ENCODE measurements at places on chromosomes 6 and 20. TPM values are rescaled to one million over a fixed set of nuclear protein-coding genes. Genes with fewer than 3 reads are reported as not detected.

DNA sequence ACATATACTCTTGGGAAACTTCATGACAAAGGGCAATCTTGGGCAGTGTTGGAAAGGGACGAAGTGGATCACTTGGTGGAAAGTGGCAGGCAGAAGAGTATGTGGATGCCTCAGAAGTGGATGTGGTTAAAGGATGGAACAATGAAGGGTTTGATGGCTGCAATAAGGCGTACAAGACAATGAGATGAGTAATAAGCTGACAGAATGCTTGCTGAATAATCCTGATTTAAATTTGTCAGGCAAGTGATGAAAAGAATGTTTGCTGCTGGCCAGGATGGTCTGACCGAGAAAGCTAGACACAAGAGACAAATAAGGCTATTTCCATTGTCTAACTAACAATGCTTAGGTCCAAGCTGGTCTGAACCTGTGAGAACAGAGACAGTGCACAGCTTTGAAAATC is 61.6 kb upstream of the CEP85L start:
- DNase-seq = peak; percentile 55

DNA sequence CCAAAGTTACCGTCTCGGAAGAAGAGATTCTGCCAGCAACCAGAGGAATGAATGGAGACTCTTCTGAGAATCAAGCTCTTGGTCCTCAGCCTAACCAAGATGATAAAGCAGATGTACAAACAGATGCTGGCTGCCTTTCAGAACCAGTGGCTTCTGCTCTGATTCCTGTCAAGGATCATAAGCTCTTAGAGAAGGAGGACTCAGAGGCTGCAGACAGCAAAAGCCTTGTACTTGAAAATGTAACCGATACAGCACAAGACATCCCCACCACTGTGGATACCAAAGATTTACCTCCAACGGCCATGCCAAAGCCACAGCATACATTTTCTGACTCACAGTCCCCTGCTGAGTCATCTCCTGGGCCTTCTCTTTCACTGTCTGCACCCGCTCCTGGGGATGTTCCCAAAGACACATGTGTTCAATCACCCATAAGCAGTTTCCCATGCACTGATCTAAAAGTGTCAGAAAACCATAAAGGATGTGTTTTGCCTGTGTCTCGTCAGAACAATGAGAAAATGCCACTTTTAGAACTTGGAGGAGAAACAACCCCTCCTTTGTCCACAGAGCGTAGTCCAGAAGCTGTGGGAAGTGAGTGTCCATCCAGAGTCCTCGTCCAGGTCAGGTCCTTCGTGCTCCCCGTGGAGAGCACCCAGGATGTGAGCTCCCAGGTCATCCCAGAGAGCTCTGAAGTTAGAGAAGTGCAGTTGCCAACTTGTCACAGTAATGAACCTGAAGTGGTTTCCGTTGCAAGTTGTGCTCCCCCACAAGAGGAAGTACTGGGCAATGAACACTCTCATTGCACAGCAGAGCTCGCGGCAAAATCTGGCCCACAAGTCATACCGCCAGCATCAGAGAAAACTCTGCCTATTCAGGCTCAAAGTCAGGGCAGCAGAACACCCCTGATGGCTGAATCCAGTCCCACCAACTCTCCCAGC is 109.6 kb downstream of the RTN4IP1 start:
- peak; percentile 88 for DNase-seq

DNA sequence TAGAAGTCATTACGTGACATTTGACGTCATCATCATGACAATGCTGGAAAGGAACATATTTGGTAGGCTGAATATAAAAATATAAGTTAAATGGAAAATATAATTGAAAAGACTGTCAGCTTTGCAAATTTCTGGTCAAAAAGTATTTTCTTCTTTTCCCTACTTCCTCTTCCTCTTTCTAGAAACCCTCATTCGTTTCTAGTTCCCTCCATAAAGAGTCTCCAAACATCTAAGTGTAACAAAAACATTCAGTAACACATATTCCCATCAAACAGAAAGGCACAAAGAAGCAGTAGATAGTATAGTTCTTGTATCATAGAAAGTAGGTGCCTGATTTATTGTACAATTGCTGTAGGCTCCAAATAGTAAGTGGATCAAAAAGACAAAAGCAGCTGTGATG is 150.8 kb upstream of the FAM83B start:
- no peak for DNase-seq

- no peak for DNase-seq
Measured at GRCh38 chr20:37298190-37298939, 8.9 kb downstream of the MANBAL start.

- no peak for DNase-seq
Measured at GRCh38 chr6:121639021-121639420, 203.6 kb downstream of the GJA1 start.

- no peak for DNase-seq
Measured at GRCh38 chr6:139313784-139314545, 22.2 kb upstream of the TXLNB start.

GRCh38 chr6:149896491-149896890 is 1.4 kb downstream of the RAET1E start:
- no peak for DNase-seq

- DNase-seq = no peak
Measured at GRCh38 chr6:148608199-148608951, 138.5 kb upstream of the UST start.

DNA sequence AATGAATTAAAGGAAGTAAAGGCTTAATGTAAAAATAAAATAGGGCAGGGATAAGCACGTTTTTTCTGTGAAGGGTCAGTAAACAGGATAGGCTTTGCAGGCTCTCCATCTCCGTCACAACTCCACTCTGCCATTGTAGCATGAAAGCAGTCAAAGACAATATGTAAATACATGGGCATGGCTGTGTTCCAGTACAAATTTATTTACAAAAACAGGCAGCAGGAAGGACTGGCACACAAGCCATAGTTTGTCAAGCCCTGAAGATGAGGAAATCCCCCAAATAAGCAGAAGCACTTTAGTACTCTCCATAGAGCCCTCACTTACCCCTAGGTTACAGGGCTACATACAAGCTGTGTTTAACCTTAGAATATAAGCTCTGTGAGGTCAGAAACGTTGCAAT is 8.9 kb upstream of the FBXO9 start:
- DNase-seq = no peak

- no peak for DNase-seq
Measured at GRCh38 chr6:121510568-121511177, 75.2 kb downstream of the GJA1 start.

- no peak for DNase-seq
Measured at GRCh38 chr20:1020614-1021013, 18.5 kb upstream of the RSPO4 start.

DNA sequence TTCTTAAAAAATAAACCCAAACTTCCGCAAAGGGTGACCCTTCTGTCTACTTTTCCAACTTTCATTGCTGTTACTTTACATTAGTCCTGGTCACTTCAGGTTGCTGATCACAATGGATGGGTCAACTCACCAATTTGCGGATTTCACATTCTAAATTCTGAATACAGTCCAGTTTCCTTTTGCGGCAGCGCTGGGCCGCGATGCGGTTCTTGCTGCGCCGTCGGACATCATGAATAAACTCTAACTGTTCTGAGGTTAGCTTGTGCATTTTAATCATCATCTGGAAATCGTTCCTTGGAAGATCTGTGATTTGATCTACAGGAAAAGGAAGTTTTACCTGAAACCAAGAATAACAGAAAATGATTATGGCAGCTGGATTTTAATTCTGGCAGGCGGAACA is 43.7 kb downstream of the GJA10 start:
- no peak for DNase-seq

DNA sequence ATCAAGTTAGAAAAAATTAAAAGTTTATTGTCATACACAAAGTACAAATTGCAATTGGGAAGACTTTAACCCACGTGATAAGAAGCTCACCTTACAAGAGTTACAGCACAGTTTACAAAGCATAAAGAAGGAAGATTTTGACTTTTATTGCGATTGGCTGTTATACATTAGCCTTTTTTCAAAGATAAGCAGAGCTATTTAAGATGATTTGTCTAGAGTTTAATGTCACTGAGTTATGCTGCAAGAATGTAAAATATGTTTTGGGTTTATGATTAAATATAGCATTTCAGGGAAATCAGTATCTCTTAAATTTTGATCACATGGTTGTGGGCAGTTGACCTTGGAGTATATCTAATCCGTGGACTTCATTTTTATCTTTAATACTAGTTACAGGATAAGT is 664.2 kb upstream of the PTCHD4 start:
- DNase-seq = no peak

GRCh38 chr6:37492236-37492972 is 7.3 kb downstream of the CCDC167 start:
- no peak for DNase-seq

DNA sequence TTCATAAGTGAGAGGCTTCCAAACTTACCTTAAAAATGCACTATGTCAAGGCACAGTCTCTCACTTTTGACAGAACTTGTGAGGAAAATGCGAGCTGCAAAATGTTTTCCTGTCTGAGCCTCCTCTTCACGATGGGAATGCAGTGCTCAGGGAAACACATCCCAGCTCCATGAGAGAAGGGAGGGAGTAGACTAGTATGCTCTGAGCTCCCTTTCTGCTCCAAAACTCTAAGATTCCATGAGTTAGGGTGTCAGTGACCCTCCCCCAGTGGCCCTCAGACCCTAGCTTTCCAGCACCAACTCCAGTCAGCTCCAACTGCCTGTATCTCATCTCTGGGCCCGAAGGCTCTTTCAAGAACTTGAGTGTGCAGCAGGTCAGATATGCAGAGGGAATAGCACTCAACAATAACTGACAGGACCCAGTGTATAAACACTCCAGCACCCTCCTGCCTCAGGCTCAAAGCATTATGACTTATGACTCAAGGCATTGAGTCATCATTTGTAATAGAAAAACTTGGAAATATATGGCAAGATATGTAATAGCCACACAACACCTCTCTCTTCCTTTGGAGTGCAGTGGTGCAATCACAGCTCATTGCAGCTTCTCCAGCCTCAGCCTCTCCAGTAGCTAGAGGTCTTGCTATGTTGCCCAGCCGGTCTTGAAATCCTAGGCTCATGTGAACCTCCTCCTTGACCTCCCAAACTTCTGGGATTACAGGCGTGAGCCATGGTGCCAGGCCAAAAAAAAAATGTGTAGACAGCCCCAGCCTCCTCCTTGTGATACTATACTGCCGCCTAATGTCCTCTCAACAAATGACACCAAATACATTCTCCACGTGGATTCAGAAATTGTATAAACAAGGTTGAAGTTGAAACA is 16.7 kb upstream of the ENTPD6 start:
- DNase-seq = peak; percentile 93

GRCh38 chr20:56974499-56975250 is 291.8 kb downstream of the BMP7 start:
- DNase-seq = peak; percentile 52

GRCh38 chr20:9409352-9409751 is 105.0 kb upstream of the LAMP5 start:
- no peak for DNase-seq

DNA sequence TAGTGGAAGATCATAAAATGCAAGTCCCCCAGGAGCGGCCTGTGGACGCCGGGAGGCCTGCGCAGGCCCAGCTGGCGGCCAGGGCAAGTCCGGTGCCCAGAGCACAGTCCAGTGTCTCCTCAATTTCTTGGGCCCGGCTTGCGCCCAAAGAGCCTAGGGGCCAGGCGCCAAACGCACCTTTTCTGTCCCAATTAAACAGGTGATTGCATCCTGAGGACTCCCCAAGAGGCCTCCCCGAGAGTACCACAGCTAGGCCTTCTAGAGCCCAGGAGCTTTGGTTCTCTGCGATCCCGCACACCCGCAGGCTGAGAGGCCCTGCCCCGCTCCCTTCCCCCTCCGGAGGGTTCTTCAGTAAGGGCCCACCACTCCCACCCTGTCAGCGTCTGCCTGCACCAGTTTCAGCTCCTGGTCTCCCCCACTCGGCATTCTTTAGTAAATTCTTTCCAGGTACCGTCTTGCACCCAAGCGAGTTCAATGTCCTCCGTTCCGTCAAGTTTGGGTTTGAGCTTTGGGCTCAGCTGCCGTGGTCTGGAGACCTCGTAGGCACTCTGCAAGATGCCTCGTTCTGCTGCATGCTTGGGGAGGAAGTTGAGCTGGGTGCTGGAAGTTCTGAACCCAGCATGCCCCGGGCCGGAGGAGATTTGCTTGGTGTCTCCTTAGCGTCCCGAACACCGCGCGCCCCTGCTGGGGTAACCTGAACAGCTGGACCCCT is 3.9 kb upstream of the NKX2-2 start:
- DNase-seq = peak; percentile 40

- DNase-seq = no peak
Measured at GRCh38 chr6:147560670-147561069, 52.2 kb downstream of the SAMD5 start.

DNA sequence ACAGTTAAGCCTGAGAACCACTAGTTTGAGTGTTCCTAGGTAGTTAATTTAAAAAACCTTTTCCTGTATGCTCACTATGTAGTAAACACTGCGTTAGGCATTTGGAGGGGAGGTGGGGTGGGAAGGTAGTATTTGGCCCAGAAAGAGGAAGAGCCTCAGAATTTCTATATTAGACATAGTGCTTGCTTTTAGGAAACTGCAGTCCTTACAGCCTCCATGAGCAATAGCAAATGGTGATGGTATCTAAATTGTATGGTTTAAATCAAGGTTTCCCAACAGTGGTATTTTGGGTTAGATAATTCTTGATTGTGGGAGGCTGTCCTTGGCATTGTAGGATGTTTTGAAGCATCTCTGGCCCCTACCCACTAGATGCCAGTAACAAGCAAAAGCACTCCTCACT is 61.5 kb upstream of the RIPOR2 start:
- no peak for DNase-seq

DNA sequence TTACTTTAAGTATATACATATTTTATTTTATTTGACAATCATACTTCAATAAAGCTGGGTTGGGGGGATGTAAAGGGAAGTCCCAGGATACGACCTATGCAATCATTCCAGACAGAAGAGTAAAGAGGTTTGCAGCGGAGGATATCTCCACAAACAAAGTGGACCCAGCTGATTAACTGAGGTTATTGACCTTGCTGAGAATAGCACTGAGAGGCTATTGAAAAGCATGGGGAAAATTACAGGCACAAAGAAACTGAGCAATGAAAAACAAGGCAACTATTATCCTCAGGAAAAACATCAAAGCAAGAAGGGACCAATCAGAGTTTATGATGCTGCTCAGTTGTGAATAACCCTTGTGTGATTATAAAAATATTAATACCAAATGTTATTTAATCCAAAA is 32.6 kb downstream of the SERPINB1 start:
- DNase-seq = no peak

GRCh38 chr20:5918856-5919625 is 31.3 kb downstream of the TRMT6 start:
- DNase-seq = no peak

GRCh38 chr20:13910492-13910891 is 79.9 kb downstream of the SEL1L2 start:
- no peak for DNase-seq

The NSFL1C gene
- 57.3 TPM for total RNA-seq

The SLC2A4RG gene
- 66.9 TPM for total RNA-seq

The MICB gene
- total RNA-seq = 60.0 TPM

The FOXA2 gene
- total RNA-seq = 12.8 TPM

The KCNK15 gene
- not detected for total RNA-seq

The LY6G6C gene
- not detected for total RNA-seq

The LY6G6F gene
- not detected for total RNA-seq

The LIN28B gene
- not detected for total RNA-seq

The KCNK16 gene
- not detected for total RNA-seq

The BPIFB4 gene
- not detected for total RNA-seq

All from SJSA1 (cell line).